Fibroblast of skin of left quadriceps (primary cell): ENCODE measurements at places on chromosomes 5 and 9.

DNA sequence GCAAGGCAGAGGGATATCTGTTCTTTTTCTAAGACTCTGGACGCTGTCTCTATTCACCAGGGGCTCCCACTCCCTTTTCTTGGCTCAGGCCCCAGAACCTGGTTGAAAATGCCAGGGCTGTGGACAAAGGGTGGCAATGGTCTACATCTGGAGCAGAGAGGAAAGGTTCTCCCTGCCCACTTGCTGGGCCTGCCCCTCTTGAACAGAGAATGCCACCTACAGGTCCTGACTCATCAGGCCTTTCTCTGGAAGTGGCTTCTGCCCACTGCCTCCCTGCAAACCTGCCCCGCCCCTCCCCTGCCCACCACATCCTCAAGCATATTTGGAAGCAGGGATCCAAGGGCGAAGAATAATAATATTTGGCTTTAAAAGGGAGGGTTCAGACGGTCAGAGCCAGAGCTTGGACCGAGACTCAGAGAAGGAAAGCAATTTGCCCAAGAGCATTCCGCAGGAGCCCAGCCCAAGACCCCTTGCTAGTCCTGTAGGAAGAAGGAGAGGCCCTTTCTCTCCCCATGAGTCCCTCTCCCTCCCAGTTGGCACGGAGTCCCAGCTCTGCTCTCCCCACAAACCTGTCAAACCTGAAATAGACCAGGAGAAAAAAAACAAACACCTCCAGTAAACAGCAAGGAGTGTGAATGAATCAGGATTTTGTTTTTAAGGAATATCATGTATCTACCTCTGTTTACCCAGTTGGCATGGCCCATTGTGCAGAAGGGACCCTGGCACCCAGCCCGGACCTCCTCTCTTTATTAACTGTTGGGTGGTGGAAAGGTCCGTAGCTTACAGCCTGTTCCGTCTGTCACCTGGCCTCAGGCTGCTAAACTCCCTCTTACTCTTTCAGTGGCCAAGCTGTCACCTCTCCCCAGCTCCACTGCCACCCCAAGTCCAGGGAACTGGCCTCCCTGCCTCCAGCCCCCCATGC is 37.7 kb upstream of the STXBP1 start:
- DNase-seq = no peak

DNA sequence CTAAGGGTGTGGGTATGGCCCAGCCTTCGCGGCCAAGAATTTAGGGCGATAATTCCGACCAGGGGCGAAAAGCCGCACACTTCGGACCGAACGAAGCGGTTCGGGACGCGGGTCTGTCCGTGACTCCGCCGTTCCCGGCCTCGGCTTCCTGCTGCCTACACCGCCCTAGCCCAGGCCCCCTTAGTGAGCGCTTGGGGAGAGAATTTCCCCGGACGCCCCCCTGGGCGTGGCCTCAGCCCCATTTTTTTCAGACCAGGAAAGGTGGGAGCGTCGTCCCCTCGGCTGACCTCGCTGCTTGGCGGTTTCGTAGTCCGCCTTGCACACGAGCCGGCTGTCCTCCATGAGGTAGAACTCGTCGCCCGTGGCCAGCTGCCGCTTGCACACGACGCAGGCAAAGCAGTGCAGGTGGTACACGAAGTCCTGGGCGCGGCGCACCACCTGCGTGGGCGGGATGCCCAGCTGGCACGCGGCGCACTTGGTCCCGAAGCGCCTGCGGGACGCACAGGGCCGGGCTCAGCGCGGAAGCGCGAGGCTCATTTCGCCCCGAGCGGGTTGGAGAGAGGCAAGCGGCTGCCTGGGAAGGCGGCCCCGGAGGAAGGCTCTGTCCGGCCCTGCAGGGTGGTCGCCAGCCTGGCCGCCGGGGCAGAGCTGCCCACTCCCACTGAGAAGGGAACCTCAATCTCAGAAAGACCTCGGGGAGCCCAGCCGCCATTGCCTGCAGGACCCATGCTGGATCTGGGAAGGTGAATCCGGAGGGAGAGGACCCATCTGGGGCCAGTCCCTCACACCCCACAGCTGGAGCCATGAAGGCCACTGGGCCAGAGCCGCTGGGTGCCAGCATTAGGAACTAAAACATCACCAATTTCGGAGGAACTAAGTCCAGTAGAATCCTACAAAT is 5.3 kb downstream of the LHX3 start:
- DNase-seq = no peak

GRCh38 chr9:69412741-69413150 is 87.7 kb downstream of the ENTREP1 start:
- DNase-seq = peak; percentile 19

- no peak for DNase-seq
Observed at GRCh38 chr5:106314221-106314824, 1356.4 kb downstream of the EFNA5 start.

- DNase-seq = no peak
Observed at GRCh38 chr9:126618585-126619360, 5.0 kb downstream of the LMX1B start.

DNA sequence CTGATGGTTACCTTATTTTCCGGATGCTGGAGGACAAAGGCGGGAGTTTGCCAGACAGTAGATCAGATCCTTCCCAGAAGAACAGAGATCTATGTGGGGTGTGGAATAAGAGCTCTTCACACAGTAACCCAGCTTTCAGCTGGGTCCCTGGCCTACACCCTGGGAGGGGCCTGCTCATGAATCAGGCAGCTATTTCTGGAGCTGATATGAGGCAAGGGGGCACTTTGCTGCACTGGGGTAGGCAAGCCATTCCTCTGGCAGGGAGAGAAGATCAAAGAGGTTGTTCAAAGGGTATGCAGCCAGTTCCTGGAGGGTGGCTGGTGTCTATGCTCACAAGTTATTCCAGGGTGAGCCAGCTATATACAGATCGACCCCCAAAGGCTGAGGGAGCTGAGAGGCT is 48.6 kb downstream of the CYSTM1 start:
- no peak for DNase-seq

GRCh38 chr5:35129921-35130485 is 82.3 kb upstream of the AGXT2 start:
- DNase-seq = no peak
